Stimulated activated CD4-positive, alpha-beta T cell treated with anti-CD3 and anti-CD28 coated beads, Interleukin-1b, Interleukin-23, amount 100 ng/mL, for 1 hour (primary cell): ENCODE measurements at places on chromosomes 12 and 14.
A peak's percentile ranks its signal among the peaks of the same experiment; 100 is the strongest.

GRCh38 chr14:75283833-75284563 is 5.4 kb downstream of the FOS start:
- DNase-seq, result no peak

DNA sequence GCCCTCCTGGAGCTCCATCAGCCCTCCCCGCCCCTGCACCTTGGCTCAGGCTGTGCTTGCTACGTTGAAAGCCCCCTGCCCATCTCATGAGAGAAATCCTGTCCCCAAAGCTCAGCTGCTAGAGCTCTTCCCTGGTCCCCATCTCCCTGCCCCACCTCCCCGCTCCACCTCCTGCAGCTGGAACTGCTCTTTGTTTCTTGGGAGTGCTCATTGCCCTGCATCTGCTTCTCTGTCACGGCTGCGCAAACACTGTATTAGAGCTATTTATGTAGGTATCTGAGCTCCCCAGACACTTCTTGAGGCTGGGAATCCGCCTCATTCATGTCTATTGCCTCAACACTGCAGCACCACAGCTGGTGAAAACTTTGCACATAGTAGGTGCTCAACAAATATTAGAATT is 32.8 kb upstream of the PRIMA1 start:
- no peak for DNase-seq

GRCh38 chr12:109052414-109053323 is at the start of gene USP30:
Gene USP30, plus strand, starts transcription at chr12:109052576. Its CDS starts 103 bp downstream, at chr12:109052679.
- DNase-seq, result peak; percentile 60

DNA sequence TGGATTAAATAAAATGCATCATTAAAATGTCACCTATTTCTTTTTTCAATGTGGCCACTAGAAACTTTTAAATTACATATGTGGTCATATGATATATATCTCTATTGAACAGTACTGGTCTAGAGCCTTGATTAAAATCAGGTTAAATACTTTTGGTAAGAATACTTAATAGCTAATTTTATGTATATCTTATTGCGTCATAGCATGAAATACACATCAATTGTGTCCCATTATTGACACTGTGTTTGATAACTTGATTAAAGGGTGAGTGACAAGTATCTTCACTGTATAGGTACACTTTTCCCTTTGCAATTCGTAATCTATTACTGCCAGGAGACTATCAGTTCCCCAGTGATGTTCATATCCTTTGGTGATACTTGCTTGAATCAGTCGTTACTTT is 4.4 kb upstream of the HELB start:
- DNase-seq, result no peak

- DNase-seq, result no peak
These were observed 3.1 kb upstream of the LMNTD1 start for GRCh38 chr12:25556153-25556552.

GRCh38 chr12:87216436-87216835 is 812.8 kb downstream of the C12orf50 start:
- DNase-seq, result no peak

GRCh38 chr12:24838531-24838950 is 110.4 kb downstream of the BCAT1 start:
- no peak for DNase-seq

GRCh38 chr14:104395276-104395675 is 184.3 kb upstream of the C14orf180 start:
- no peak for DNase-seq

DNA sequence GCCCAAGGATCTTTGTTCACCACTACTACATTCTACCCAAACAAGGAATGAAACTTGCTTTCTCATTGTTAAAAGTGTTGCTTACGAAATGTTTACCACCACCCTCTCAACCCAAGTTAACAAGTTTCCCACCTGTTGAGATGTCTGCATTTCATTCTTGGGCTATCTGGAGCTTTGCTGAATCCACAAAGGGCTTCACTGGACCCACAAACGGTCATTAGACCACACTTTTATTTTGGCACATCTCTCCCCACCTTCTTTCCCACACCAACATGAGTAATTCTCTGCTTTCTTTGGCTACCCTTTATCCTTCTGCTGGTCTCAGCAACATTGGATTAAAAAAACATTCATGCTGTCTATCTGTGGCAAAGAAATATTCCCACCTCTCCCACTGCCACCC is 78.0 kb downstream of the TMEM260 start:
- DNase-seq, result no peak

DNA sequence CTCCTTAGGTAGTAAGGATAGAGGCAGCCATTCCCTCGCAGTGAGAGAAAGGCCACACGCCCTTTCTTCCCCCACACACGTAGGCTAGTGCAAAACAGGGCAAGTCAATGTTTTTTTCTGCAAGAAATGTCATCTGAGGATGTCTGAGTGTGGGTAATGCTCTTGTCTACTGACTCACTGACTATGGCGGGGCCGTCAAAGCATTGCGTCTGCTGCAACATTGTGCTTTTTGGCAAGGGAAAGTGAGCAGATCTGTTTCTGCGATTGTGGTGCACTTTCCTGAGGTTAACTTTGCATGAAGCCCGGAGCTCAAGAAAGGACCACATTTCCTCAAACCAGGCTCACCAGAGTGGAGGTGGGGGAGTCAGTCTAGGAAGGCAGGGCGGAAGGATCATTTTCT is 181.6 kb upstream of the GZMB start:
- no peak for DNase-seq

- DNase-seq, result no peak
These were observed 42.0 kb downstream of the GPATCH2L start for GRCh38 chr14:76193696-76194095.

DNA sequence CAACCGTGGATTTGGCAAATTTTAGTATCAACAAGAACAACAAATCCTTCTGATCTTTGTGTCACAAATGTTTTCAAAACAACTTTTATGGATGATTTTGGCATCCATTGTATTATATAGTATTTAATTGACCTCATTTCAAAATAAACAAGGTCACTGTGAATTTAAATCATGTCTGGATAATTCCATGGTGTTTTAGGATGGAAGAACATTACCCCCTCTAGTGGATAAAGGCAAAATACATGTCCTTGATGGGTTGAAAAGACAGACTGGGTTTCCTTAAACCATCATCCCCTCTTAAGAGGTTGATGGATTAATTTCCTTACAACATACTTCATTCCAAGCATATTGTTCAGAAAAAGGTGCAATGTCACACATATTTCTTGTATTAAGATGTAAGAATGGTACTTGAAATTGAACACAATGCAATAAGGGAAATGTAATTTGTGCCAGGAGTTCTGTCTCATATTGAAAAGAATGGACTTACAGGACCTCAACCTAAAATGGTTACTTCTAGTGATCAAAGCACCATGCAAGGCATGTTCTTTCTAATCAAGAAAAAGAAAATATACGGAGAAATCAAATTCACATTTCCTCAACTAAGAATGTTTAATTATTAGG is 352.0 kb downstream of the BCAT1 start:
- DNase-seq, result no peak

- no peak for DNase-seq
These were observed 5.0 kb downstream of the PPTC7 start for GRCh38 chr12:110577864-110578693.

DNA sequence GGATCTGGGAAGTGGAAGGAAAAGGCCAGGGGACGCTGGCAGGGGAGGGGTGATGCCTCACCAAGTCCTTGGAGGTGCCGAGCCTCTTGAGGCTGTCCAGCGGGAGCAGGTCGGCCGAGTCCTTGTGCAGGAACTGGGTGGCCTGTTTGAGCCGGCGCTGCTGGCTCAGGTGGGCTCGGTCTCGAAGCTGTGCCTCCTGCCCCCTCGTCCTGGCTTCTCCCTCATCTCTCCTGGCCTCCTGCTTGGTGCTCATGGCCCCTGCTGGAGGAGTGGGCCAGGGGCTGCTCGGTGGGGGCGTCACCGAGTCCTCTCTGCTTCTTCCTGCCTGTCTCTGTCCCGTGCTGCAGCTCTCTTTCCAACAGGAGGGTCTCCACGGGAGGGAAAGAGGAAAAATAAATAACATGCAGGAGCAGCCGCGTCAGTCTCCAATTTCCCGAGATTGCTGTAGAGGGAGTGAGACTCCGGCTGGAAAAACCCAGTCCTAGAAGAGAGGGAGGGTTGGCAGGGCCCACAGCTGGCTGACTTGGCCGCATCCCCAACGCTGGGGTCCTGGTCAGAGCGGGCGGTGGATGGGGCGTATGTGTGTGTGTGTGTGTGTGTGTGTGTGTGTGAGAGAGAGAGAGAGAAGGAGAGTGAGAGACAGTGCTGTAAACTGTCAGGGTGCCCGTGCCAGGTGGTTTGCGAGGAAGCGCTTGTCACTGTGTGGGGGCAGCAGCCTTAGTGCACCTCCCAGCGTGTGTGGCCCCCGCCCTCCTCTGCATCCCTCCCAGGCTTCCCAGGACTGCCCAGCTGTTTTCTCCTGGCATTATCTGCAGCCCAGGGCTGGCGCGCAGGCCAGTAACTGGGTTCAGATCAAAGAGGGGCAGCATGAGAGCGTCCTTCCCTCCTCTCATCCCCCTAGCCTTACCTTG is at the start of gene NRIP2:
Gene NRIP2 (minus strand): TSS at position 455 of the 911 bp plus-strand sequence. CDS start 52 bp downstream, at position 403.
- DNase-seq, result no peak

DNA sequence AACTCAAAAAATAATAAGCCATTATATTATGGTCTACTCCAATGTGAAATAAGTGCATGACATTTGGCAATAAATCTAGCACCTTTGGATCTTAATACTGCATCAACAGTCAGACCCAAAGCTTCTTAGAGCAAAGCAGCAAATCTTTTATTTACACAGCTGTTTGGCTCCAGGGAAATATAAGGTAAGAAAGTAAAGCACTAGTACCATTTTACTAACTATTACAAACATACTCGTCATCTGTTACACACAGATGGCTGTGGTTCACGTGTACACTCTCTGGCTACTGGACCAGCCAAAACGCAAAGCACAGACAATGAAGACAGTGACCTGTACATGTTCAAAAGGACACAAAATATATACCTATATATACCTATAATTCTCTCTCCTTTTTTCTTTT is 2.8 kb downstream of the FGD6 start:
- DNase-seq, result no peak

DNA sequence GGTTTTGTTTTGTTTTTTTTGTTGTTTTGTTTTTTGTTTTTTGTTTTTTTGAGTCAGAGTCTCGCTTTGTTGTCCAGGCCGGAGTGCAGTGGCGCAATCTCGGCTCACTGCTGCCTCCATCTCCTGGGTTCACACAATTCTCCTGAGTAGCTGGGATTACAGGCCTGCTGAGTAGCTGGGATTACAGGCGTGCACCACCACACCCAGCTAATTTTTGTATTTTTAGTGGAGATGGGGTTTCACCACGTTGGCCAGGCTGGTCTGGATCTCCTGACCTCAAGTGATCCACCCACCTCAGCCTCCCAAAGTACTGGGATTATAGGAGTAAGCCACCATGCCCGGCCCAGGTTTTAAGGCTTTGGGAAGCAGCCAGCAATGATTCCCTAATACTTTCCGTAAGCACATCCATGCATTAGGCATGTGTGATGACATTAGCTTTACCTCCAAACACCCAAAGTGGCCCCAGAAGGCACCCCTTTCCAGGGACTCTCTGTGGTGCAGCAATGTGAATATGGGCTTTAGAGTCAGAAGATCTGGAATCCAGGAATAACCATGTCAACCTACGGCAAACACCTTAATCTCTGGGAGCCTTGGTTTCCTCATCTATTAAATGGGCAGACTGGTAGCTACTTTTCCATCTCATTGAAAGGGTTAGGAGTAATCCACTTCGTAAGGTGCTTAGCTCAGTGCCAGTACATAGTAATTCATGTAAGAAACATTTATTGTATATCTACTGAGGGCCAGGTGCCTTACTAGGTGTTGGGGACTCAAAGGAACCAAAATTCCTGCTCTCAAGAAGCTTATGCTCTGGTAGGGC is 152.9 kb downstream of the ZFP36L1 start:
- no peak for DNase-seq

DNA sequence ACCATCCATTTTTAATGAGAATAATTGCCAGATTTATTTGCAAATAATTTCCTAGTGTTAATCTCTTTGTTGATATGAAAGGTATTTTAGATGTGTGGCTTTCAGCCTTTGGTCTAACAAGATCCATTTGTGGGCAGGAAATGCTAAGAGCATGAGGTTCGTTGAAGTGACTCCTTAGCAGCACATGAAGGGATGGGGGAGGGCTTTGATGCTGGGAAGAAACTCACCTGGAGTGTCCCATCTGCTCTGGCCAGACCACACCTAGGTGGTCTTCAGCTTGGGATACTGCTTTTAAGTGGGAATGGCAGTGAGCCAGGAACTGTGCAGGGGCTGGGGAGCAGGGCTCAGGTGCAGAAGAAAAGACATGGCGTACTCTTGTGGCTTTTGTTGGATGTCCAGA is 13.6 kb downstream of the SFSWAP start:
- no peak for DNase-seq

GRCh38 chr12:18643681-18644080 is 94.1 kb downstream of the PLCZ1 start:
- no peak for DNase-seq

DNA sequence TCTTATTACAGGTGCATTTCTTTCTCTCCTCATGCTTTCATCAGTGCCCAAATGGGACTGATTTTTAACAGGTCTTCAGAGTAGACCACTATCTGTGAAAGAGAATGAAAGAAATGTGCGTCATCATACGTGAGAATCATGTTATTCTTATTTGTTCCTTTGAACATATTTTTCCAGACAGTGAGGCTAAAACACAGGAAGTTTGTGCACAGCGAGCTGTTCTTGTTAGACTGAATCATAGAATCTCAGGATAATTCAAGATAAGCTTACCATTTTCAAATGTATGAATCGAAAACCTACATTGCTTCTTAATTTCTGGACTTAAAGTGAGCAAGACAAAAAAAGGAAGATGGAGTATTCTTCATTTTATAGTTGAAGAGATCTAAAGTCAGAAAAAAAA is 383.1 kb downstream of the EGLN3 start:
- DNase-seq, result no peak

GRCh38 chr12:107091381-107091780 is 2.0 kb downstream of the CRY1 start:
- DNase-seq, result no peak

GRCh38 chr12:46404225-46404631 is 31.7 kb upstream of the SLC38A2 start:
- no peak for DNase-seq

DNA sequence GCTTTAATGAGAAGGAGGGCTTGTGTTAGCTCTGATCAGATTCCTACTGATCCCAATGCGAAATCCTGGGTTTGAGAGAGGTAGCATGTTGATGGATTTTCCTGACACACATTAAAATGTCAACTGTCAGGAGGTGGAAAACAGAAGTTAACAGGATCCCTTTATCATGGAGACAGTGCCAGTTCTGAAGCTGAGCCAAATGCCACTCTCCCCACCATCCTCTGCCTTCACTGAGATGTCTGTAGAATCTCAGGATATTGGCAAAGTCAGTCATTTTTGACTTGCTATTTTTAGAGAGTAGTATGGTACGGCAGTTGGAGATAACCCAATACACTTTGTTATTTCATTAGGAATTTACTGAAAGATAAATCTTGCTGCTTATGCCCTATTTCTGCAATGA is 1816.2 kb upstream of the FLRT2 start:
- no peak for DNase-seq

DNA sequence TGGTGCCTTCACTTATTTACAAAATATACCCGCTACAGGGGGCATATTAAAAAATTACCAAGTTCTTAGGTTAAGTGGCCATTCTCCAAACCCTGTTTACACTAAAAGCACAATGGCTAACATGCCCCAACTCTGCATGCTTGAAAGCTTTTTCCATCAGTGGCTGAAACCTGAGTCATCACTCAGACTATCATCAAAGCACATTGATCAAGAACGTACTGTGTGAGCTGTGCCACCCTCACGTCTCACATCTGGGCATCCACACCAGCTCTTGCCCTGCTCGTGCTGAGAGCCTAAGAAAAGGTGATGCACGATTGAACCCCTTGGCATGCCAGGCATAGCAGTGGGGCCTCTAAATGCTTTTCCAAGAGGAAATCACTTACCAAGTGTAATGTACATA is 13.2 kb downstream of the AQP6 start:
- DNase-seq, result no peak

- DNase-seq, result no peak
These were observed 8.9 kb downstream of the HVCN1 start for GRCh38 chr12:110680032-110680431.
